ENCODE measurements at places on chromosomes 3 and 15. TPM values are rescaled to one million over a fixed set of nuclear protein-coding genes. Genes with fewer than 3 reads are reported as not detected.

GALNT15 gene
- 10.3 TPM for total RNA-seq

MUC20 gene
- 14.7 TPM for total RNA-seq

MANF gene
- 80.3 TPM for total RNA-seq

JMJD7 gene
- 36.7 TPM for total RNA-seq

ARHGEF26 gene
- total RNA-seq = 58.8 TPM

TRMT10C gene
- total RNA-seq = 15.1 TPM

OR5K2 gene
- total RNA-seq = not detected

GRAMD1C gene
- total RNA-seq = 6.4 TPM

ACP3 gene
- 11.5 TPM for total RNA-seq

UNC13C gene
- 0.14 TPM for total RNA-seq

SCN5A gene
- 0.58 TPM for total RNA-seq

GRCh38 chr15:70964058-70964457 lies 71.4 kb downstream of the LRRC49 start:
- no peak overlapping the region for H3K4me3 ChIP-seq
- no peak overlapping the region for H3K27ac ChIP-seq
- no peak for DNase-seq
- H3K36me3 ChIP-seq = no peaks in the 10 kb centered on the region

DNA sequence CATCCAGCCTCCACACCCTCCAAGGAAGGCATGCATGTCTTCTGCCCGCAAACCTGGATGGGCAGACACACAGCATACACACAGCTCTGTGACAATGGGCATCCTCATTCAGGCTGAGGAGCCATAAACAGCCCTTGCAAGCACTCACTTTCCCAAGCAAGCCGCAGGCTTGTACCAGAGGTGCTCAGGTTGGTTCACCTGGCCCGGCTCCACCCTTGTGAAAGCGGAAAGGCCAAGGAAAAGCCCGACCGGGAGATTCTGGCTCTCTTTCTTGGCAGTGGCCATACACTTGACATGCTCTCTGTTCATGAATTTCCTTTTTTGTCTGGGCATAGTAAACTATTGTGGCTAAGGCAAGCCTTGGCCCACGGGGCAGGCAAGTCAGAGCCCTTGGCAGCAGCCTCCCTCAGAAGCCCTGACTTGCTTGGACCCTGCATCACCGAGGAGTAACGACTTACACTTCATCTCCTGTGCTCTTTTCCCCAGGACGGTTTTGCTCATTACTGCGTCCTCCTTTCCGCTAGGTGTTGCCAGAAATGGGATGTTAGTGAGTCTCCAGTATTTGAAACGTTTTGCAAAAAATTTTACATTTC lies 74.6 kb upstream of the BNC1 start:
- H3K27ac ChIP-seq = no peak overlapping the region
- no peaks in the 10 kb centered on the region for H3K4me1 ChIP-seq
- no peaks in the 10 kb centered on the region for H3K27me3 ChIP-seq
- H3K4me3 ChIP-seq = no peak overlapping the region

DNA sequence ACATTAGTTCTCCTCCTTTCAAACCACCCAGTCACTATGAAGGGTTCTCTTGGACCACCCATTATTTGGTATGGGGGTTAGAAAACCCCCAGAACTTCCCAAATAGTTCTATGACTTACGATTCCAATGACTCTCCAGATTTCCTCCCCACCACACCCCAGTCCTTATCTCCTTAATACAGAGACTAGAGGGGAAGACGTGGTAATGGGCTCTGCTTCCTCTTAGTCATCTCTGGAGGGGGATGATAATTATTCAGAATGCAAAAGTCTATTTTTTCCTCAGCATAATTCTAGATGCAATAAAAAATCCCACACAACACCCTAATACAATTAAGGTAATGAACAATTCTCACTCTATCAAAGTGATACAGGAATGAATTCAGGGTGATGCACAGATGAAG lies 48.9 kb upstream of the CFAP161 start:
- no peak overlapping the region for H3K27ac ChIP-seq
- H3K36me3 ChIP-seq = no peaks in the 10 kb centered on the region
- H3K4me3 ChIP-seq = no peak overlapping the region
- H3K4me1 ChIP-seq = no peaks in the 10 kb centered on the region

DNA sequence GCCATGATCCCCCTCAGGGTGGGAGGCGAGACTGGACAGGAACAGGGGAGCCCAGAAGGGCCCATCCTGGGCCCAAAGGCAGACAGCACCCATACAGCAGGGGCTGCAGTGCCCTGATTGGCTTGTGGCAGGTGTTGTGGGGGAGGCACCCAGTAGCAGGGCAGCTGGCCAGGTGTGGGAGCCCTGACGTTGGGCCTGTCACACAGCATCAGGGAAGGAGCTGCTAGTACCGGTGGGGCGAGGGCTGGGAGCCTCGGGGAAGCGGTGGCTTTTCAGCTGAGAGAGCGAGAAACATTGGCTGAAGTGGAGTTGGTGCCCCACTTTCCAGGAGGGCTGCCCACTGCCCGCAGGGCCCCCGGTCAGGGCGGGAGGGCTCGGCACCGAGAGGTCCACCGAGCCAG lies 19.7 kb upstream of the CYP11A1 start:
- H3K27me3 ChIP-seq = no peaks in the 10 kb centered on the region
- H3K4me1 ChIP-seq = peaks cover 17% of the 10 kb centered on the region
- H3K27ac ChIP-seq = peak overlapping the region; percentile 11
- no peak for DNase-seq

GRCh38 chr3:73021301-73021835 lies 24.8 kb downstream of the PPP4R2 start:
- no peaks in the 10 kb centered on the region for H3K27me3 ChIP-seq
- DNase-seq = no peak
- H3K4me1 ChIP-seq = peaks cover 13% of the 10 kb centered on the region

- H3K4me1 ChIP-seq = no peaks in the 10 kb centered on the region
- H3K4me3 ChIP-seq = no peak overlapping the region
- no peaks in the 10 kb centered on the region for H3K27me3 ChIP-seq
- no peak overlapping the region for H3K27ac ChIP-seq
- no peak for DNase-seq
- H3K36me3 ChIP-seq = no peaks in the 10 kb centered on the region
Observed at GRCh38 chr3:143604402-143605185, 243.7 kb downstream of the SLC9A9 start.

DNA sequence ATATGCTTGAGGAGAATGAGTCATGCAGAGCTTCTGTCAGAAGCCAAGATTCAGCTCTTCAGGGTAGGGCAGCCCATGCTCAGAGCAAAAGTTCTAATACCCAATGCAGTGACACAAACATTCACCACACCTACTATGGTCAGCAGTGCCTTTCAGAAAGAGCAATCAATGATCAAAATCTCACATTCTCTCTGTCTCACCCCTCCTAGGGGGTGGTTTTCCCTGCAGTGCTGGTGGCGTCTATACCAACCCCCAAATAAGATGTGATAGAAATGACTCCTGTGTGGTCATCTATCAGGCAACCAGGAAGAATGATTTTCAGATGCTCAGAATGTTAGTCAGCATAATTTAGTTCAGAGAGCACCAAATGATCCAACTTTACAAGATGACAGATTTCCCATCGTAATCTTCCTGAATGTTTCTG lies 385.3 kb downstream of the NTRK3 start:
- no peaks in the 10 kb centered on the region for H3K27me3 ChIP-seq
- no peaks in the 10 kb centered on the region for H3K36me3 ChIP-seq

DNA sequence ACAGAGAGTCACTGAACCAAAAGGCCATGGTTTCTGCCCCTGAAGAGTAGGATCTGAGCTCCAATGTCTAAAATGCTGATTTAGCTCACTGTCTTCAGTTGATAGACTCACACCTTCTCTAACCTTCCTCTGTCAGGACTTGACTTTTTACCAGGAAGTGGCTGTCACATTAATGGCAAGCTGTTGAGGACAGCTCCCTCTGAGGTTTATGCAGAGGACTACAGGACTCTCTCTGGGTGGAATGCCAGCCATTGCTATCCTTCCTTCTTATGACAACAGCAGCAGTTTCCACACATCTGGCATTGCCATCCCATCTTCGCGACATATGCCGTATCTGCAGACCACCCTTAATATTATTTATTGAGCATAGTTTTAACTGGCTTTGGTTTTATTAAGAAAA lies 103.8 kb upstream of the PRICKLE2 start:
- H3K4me3 ChIP-seq = no peak overlapping the region
- no peak overlapping the region for H3K27ac ChIP-seq
- H3K36me3 ChIP-seq = no peaks in the 10 kb centered on the region
- DNase-seq = no peak

DNA sequence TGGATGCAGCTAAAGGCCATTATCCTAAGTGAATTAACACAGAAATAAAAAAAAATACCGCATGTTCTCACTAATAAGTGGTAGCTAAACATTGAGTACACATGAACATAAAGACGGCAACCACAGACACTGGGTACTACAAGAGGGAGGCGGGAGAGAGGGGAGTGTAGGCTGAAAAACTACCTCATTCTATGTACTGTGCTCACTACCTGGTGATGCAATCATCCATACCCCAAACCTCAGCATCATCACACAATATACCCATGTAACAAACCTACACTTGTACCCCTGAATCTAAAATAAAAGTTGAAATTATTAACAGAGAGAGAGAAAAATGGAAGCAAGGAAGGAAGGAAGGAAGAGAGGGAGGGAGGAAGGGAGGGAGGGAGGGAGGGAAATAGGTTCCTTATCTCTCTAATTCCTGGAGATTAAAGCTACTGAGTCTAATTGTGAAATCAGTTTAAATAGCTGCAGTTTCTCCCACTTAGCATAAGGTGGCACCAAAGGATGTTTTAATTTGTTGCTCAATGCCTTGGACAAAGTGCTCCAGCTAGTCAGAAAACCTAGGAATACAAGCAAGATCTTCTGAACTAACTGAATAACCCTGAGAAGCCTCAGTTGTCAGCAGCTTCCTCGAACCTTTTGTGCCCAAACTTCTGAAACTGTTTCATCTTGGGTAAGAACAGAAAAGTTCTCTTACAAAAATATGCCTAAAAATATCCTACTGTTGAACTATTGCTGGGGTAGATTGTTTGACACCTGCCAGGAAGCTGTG lies 79.4 kb upstream of the ATP11B start:
- no peak overlapping the region for H3K4me3 ChIP-seq
- no peak for DNase-seq
- H3K36me3 ChIP-seq = no peaks in the 10 kb centered on the region
- H3K4me1 ChIP-seq = no peaks in the 10 kb centered on the region
- no peaks in the 10 kb centered on the region for H3K27me3 ChIP-seq

GRCh38 chr15:91127236-91127955 lies 27.3 kb downstream of the SV2B start:
- H3K27ac ChIP-seq = no peak overlapping the region
- no peak overlapping the region for H3K4me3 ChIP-seq

GRCh38 chr3:100089812-100090668 lies 24.3 kb downstream of the FILIP1L start:
- no peak overlapping the region for H3K27ac ChIP-seq
- DNase-seq = no peak
- H3K36me3 ChIP-seq = no peaks in the 10 kb centered on the region

DNA sequence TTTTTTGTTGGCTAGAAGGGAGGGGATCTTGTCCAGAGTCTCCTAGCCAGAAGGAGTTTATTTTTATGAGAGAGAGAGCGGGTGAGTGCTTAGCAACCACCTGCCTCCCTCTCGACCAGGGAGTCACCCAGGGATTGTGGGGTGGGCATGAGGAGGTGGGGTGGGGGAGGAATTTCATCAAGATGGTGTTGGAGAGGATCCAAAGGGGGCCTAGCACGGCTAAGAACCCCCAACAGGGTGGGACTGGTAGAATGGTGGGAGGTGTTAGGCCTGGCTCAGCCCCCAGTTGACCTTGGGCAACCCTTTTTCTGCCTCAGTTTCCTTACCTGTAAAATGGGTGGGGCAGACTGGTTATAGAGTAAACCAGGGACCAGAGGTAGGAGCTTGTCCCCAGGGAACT lies 1.8 kb downstream of the SLC6A6 start:
- H3K27me3 ChIP-seq = no peaks in the 10 kb centered on the region
- H3K4me3 ChIP-seq = peak overlapping the region; percentile 76
- H3K36me3 ChIP-seq = no peaks in the 10 kb centered on the region
- no peak for DNase-seq

DNA sequence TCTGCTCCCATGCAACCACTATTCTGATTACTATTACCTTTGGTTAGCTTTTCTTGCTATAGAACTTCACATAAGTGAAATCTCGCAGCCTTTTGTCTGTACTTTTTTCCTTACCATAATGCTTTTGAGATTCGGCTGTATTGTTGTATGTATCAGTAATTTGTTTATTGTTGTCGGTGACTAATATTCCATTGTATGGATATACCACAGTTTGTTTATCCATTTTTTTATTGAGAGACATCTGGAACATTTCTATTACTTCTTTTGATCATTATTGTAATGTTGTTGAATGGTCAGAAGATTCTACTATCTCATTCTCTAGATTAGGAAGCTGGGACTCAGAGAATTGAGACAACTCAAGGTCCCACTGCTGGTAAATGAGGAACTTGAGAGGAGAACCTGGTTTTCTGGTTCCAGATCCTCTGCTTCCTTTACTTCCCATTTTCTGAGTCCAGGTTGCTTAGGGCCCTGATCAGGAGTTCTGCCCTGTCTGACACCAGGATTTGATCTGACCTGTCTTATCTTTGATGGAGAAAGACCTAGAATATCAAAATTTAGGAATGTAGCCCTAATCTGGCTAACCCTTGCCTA lies 18.2 kb upstream of the SPTSSB start:
- H3K27me3 ChIP-seq = peaks cover 6% of the 10 kb centered on the region
- DNase-seq = no peak
- no peaks in the 10 kb centered on the region for H3K36me3 ChIP-seq
- no peak overlapping the region for H3K4me3 ChIP-seq

GRCh38 chr3:119524931-119525662 lies 26.8 kb downstream of the TIMMDC1 start:
- no peaks in the 10 kb centered on the region for H3K27me3 ChIP-seq
- H3K36me3 ChIP-seq = peaks cover 59% of the 10 kb centered on the region
- no peak overlapping the region for H3K4me3 ChIP-seq
- H3K4me1 ChIP-seq = no peaks in the 10 kb centered on the region

GRCh38 chr3:73140772-73141442 lies 79.4 kb downstream of the EBLN2 start:
- H3K27me3 ChIP-seq = no peaks in the 10 kb centered on the region
- no peaks in the 10 kb centered on the region for H3K36me3 ChIP-seq
- no peak for DNase-seq
- H3K4me3 ChIP-seq = no peak overlapping the region
- H3K4me1 ChIP-seq = no peaks in the 10 kb centered on the region

Data from upper lobe of right lung (tissue), 1 donor.